Osteocyte (in vitro differentiated cells): ENCODE measurements at places on chromosomes 1 and 21. TPM values are rescaled to one million over a fixed set of nuclear protein-coding genes. Genes with fewer than 3 reads are reported as not detected.

The SLC44A5 gene
- total RNA-seq: 0.21 and 0.44 TPM in 2 replicates

The FAM72B gene
- total RNA-seq: 1.7 and 2.5 TPM in 2 replicates

The AVPR1B gene
- not detected in 2 replicates for total RNA-seq

The C1orf116 gene
- total RNA-seq: not detected in 2 replicates

The RIPPLY3 gene
- total RNA-seq: 0.21 and 0.27 TPM in 2 replicates

The CLCA1 gene
- not detected in 2 replicates for total RNA-seq
